Fibroblast of pulmonary artery (primary cell): ENCODE measurements at places on chromosomes 12 and 14.

- no peak for DNase-seq
These were observed 161.3 kb upstream of the CAND1 start for GRCh38 chr12:67107751-67108269.

GRCh38 chr14:79476552-79476951 is 734.8 kb downstream of the DIO2 start:
- DNase-seq, result no peak

GRCh38 chr14:26173581-26174110 is 424.2 kb downstream of the NOVA1 start:
- no peak for DNase-seq

GRCh38 chr14:74389980-74390379 is 36.0 kb downstream of the SYNDIG1L start:
- DNase-seq, result no peak

- DNase-seq, result peak; percentile 17
These were observed 389.7 kb upstream of the FAR2 start for GRCh38 chr12:28759333-28759732.

GRCh38 chr12:20024194-20024593 is 344.1 kb upstream of the PDE3A start:
- peak; percentile 89 for DNase-seq

GRCh38 chr12:25590011-25590721 is 37.1 kb upstream of the LMNTD1 start:
- no peak for DNase-seq

GRCh38 chr14:100007254-100007653 is 58.0 kb upstream of the EVL start:
- DNase-seq, result no peak

- DNase-seq, result no peak
These were observed 28.7 kb downstream of the JAG2 start for GRCh38 chr14:105139831-105140239.

DNA sequence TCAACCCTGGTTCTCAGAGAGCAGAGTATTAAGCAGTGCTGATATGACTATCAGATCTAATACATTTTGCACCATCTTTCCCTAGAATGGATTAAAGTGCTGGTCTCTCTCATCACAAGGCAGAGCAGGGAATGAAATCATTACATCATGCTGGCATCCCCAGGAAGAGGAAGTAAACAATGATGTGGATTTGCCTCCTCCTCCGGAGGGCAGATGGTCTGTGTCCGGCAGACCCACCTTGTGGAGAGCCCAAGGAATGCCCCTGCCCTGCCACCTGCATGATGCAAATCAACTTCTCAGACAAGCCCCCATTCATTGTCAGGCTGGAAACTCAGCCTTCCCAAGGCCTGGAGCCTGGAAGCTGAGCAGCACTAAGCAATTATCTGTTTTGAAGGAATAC is 1149.1 kb downstream of the VRK1 start:
- DNase-seq, result no peak
